ENCODE measurements at places on chromosomes 5 and 9.

DNA sequence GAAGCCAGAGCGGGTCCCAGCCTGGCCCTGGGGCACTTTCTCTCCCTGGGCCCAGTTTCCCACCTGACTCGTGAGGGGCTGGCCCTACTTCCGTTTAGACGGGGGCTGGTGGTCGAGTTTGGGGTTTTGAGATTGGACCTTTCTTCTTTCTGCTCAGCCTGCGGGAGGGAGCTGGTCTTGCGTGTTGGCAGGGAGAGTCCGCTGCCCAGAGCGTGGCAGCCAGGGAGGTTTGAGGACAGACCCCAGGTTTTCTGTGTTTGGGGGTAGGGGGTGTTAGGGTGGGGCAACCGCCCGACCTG lies 6.0 kb upstream of the PITX1 start:
- H3K27ac ChIP-seq: no peak overlapping the region
- no peak for ATAC-seq
- peaks cover 88% of the 10 kb centered on the region for H3K27me3 ChIP-seq
- H3K4me1 ChIP-seq: peaks cover 13% of the 10 kb centered on the region
- H3K36me3 ChIP-seq: no peaks in the 10 kb centered on the region
- H3K4me3 ChIP-seq: no peak overlapping the region

DNA sequence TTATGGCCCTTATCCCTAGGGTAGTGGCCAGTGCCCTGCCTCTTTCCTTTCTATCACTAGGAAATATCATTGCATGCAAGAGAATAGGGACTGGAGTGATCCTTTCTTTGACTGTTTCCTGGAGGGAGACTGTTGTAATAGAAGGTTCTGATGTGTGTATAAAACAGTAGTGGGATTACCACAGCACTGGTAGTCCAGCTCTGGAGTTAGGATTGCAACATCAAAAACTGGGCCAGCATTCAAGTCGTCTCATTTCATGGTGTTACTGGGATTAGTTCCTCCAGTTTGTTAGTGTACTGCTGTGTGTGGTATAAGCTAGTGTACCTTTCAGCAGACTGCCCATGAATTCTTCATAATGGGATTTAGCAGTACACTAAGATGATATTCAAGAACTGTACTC lies 45.8 kb downstream of the KIAA1958 start:
- no peaks in the 10 kb centered on the region for H3K27me3 ChIP-seq
- H3K27ac ChIP-seq: no peak overlapping the region
- peak; percentile 73 for ATAC-seq
- no peaks in the 10 kb centered on the region for H3K36me3 ChIP-seq

DNA sequence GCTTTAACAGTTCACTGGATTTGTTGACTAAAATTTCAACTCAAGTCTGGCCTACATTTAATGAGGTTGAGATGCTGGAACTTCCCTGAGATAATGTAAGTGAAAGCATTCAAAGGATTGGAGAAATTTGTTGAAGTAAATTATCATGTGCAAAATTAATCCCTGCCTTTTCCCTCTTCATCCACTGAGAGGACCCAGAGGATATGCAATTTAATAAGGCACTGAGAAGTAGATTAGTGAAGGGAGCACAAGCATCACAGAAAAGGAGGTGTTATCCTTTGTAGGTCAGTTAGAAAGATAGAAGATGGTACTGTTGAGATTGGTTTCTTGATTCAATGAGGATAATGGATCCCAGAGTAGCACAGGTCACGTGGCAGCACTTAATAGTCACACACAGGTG lies 42.6 kb upstream of the ANKRD31 start:
- H3K36me3 ChIP-seq: no peaks in the 10 kb centered on the region
- no peak overlapping the region for H3K27ac ChIP-seq
- no peaks in the 10 kb centered on the region for H3K4me1 ChIP-seq
- no peaks in the 10 kb centered on the region for H3K27me3 ChIP-seq
- no peak overlapping the region for H3K4me3 ChIP-seq
- ATAC-seq: no peak

DNA sequence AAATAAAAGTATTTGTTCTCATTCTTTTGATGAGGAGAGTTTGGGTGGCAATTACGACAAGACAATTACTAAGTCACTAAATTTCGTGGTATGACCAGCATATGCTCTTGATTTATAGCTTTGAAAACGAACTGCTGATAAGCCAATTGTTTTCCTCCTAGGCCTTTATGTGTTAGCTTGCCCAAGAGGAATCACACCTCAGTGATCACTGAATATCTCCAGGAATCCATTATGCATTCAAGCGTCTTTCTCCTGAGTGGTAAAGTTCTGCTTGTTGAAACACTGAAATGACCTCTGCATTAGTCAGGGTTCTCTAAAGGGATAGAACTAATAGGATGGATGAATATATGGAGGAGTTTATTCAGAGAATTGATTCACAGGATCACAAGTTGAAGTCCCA lies 677.7 kb upstream of the MEF2C start:
- no peak for ATAC-seq
- no peaks in the 10 kb centered on the region for H3K4me1 ChIP-seq

- no peak overlapping the region for H3K4me3 ChIP-seq
- no peaks in the 10 kb centered on the region for H3K4me1 ChIP-seq
- H3K36me3 ChIP-seq: no peaks in the 10 kb centered on the region
- no peaks in the 10 kb centered on the region for H3K27me3 ChIP-seq
These were observed 89.6 kb upstream of the CEP78 start for GRCh38 chr9:78146241-78146640.

GRCh38 chr5:137621861-137622823 lies 113.7 kb downstream of the KLHL3 start:
- peaks cover 3% of the 10 kb centered on the region for H3K4me1 ChIP-seq
- no peak overlapping the region for H3K27ac ChIP-seq
- no peak overlapping the region for H3K4me3 ChIP-seq
- peak; percentile 40 for ATAC-seq

All from gastroesophageal sphincter (tissue), 4 donors.